Mesenteric fat pad (tissue), 1 donor: ENCODE measurements at places on chromosomes 5 and 9. TPM values are rescaled to one million over a fixed set of nuclear protein-coding genes. Genes with fewer than 3 reads are reported as not detected.

PTGS1 gene
- 16.5 TPM for total RNA-seq

ITGA1 gene
- 62.3 TPM for total RNA-seq

KCNN2 gene
- not detected for total RNA-seq

CDC20B gene
- total RNA-seq = not detected

DOK3 gene
- total RNA-seq = 22.6 TPM

CTSV gene
- total RNA-seq = 0.22 TPM

FST gene
- total RNA-seq = 2.9 TPM

SERF1A gene
- total RNA-seq = 6.2 TPM

SLCO6A1 gene
- total RNA-seq = not detected

SPATA6L gene
- total RNA-seq = 5.4 TPM

SLC34A3 gene
- total RNA-seq = not detected

SPINK1 gene
- total RNA-seq = 3.7 TPM

- no peak for DNase-seq
Observed at GRCh38 chr5:13278148-13278547, 666.3 kb downstream of the DNAH5 start.

DNA sequence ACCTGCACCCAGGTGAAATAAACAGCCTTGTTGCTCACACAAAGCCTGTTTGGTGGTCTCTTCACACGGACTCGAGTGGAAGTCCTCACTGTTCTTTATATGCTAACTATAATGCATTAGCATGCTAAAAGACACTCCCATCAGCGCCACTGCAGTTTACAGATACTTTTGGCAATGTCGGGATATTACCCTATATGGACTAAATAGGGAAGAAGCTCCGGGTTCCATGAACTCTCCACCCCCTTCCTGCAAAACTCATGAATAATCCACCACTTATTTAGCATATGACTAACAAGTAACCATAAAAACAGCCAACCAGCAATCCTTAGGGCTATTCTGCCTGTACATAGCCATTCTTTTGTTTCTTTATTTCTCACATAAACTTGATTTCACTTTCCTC is 426.2 kb upstream of the PTPRD start:
- DNase-seq = no peak

- no peak for DNase-seq
Observed at GRCh38 chr5:60141119-60141518, 247.6 kb upstream of the PDE4D start.

DNA sequence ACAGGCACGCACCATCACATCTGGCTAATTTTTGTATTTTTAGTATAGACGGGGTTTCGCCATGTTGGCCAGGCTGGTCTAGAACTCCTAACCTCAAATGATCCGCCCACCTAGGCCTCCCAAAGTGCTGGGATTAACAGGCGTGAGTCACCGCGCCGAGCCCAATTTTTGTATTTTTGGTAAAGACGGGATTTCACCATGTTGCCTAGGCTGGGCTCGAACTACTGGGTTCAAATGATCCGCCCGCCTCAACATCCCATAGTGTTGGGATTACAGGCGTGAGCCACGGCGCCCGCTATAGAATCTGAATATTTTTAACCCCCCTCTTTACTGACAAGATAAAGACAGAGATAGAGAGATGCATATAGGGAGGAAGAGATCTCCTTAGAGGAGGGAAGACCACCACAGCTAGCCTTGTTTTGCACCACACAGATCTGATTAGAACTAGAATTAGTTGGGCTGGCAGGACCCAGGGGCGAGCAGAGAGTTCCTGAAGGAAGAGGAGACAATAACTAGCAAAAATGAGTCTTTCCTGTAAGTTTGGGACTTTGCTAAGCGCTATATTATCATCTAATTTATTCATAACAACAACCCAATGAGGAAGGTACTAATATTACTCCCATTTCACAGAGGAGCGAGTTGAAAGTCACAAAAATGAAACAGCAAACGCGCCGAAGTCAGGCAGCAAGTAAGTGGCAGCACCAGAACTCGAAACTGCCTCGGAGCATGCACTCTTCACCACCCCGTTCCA is 1.5 kb upstream of the ANKHD1 start:
- DNase-seq = no peak

DNA sequence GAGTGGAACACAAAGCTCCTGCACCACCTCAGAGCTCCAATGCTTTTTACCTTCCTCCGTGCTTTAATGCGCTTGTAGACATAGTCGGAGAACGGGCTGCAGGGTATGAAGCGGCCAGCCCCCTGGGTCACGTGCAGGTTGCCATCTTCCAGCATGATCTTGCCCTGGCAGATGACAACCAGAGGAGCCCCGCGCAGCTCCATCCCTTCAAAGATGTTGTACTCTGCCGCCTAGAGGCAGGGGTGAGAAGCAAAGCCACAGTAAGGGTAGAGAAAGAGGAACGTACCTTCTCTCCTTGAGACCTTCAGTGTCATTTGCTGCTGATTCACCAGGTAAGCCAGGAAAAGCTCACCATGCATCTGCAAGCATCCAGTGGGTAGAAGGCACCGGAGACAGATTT is 112.3 kb downstream of the DPYSL3 start:
- DNase-seq = no peak

DNA sequence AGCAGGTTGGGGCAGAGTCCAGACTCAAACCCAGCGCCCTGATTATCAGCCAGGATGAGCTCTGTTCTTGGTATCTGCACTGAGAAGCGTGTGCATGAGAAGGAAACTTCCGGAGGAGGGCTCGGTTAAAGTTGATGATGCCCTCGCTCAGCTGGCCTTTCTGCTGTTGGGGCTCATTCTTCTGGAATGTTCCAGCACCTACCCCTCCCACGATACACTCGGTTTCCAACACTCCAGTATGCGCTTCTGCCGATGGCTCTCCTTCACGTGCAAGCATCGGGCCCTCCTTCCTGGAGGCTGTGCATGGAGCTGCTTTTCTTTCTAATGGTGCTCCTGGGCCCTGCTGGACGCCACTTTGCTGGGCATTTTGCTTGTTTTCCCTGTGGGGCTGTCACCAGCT is 134.0 kb downstream of the RXRA start:
- DNase-seq = no peak

- no peak for DNase-seq
Observed at GRCh38 chr9:121009650-121010049, 40.4 kb downstream of the C5 start.

DNA sequence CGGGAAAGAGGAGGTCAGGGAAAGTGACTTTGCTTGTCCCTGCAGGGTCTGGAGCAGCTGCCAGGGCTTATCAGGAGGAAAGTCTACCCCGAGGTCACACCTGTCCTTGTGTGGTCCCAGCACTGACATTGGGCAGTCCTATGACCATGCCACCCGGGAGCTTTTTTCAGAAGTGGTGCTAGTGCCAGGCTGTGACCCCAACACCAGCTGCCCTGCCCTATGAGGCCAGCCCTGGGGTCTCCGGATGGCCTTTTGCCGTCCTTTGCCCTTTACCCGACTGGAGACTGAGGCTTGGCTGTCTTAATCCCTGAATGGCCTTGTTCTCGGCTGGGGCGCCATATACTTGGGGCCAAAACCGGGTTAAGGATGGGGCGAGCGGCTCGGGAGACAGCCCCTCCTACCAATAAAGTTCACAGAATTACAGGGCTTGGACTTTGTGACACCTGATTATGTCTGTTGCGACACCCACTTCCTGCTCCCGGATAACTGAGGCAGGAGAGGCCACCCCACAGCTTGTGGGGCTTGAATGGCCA is 22.2 kb upstream of the SLC9A3 start:
- no peak for DNase-seq

DNA sequence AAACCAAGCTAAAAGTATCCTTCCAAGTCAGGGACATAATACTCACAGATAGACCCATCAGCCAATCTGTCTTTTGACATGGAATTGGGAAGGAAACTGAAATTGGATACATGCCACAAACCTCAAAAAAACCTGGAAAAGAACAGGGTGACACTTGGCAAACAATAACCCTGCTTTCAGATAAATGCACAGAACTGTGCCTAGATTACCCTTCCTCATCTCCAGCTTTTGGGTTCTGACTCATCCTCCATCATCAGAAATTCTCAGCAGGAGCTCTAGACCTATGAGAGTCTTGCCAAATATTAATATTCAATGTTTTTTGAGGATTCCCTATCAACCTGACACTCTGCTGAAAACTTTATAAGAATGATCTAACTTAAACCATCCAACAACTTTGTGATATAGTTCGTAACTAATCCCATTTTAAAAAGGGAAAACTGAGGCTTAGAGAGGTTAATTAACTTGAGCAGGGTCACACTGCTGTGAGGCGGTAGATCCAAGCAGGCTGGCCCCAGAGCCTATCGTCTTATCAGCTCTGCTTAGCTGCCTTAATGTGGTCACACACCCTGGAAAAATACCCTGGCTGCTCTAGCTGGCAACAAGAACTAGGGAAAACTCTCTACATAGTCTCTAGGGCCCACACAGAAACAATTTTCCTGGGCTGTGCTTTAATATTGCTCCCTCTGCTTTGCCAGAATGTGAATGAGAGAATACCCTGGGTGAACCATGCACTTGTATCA is 157.0 kb upstream of the TRPC7 start:
- DNase-seq = no peak

GRCh38 chr9:70260007-70260443 is 1.2 kb downstream of the SMC5 start:
- no peak for DNase-seq
